ENCODE measurements at places on chromosomes 7 and 10.
A peak's percentile ranks its signal among the peaks of the same experiment; 100 is the strongest.

GRCh38 chr7:139387594-139387993 is 27.9 kb downstream of the LUC7L2 start:
- DNase-seq: no peak

- DNase-seq: no peak
Observed at GRCh38 chr7:17009007-17009719, 127.4 kb upstream of the AGR3 start.

- DNase-seq: peak; percentile 29
Observed at GRCh38 chr10:2927958-2928840, 139.1 kb upstream of the PFKP start.

GRCh38 chr7:100763556-100764140 is 30.3 kb downstream of the ZAN start:
- DNase-seq: no peak

DNA sequence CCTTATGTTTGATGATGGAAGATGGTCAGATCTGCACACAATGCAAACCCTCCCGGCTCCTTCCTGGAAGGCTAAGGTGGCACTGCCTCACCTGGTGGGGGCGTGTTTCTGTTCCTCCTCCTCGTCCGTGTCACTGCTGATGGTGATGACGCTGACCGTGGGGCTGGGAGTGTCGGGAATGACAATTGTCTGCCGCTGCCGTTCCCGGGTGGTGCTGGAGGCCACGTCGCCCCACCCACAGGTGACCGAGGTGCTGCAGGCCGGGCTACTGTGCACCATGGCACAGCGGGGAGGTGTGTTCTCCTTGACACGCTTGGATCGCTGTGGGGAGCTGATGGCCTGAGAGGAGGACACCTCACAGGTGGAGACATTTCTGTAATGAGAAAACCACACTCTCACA is 73.1 kb downstream of the CLEC2L start:
- no peak for DNase-seq

- no peak for DNase-seq
Observed at GRCh38 chr10:103278537-103278823, 1.5 kb downstream of the INA start.

- no peak for DNase-seq
Observed at GRCh38 chr10:69687426-69687825, 57.4 kb downstream of the FAM241B start.

DNA sequence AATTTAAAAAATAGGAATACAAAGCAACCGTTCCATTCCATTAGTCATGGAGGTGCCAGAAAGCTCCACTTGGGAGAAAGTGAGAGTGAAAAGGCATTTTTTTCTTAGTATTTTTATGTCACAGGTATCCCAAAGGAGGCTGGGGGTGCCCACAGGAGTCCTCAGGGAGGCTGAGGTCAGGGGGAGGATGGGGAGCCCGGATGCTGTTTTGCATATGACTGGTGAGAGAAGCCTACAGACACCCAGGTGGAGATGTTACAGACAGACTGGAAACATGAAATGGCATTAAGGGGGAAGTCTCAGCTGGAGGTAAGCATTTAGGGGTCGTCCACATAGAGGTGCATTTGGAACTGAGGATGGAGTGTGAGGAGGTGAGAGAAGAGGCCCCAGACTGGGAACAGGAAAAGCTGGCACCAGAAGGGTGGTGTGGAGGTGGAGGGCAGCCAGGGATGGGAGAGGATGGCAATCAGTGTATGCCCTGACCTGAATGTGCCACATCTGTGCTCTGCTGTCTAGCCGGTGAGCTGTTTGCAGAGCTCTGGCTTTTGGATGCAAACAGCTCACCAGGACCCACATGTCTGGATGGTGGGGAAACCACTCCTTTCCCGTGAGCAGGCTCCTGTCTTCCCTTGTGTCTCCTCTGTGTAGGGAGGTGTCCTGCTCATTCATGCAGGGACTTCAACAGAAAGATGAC is 101.1 kb downstream of the RAMP3 start:
- no peak for DNase-seq

GRCh38 chr7:113083132-113083815 is 3.4 kb downstream of the GPR85 start:
- no peak for DNase-seq

- DNase-seq: no peak
Observed at GRCh38 chr7:93530701-93531100, 43.8 kb downstream of the CALCR start.

- DNase-seq: no peak
Observed at GRCh38 chr10:33295851-33296250, 38.6 kb downstream of the NRP1 start.
